Ovary (tissue), 10 donors: ENCODE measurements at places on chromosomes 4 and X.

DNA sequence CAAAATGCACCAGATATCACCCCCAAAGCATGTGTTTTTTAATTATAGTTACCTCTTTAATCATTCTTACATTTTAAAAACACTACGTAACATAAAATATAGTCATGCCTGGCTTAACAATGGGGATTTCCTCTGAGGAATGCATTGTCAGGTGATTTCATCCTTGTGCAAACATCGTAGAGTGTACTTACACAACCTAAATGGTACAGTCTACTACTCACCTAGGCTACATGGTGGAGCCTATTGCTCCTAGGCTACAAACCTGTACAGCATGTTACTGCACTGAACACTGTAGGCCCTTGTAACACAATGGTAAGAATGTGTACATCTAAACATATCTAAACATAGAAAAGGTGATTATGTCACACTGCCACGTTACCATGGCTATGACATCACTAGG is 208.6 kb downstream of the SPOCK3 start:
- no peak for DNase-seq

DNA sequence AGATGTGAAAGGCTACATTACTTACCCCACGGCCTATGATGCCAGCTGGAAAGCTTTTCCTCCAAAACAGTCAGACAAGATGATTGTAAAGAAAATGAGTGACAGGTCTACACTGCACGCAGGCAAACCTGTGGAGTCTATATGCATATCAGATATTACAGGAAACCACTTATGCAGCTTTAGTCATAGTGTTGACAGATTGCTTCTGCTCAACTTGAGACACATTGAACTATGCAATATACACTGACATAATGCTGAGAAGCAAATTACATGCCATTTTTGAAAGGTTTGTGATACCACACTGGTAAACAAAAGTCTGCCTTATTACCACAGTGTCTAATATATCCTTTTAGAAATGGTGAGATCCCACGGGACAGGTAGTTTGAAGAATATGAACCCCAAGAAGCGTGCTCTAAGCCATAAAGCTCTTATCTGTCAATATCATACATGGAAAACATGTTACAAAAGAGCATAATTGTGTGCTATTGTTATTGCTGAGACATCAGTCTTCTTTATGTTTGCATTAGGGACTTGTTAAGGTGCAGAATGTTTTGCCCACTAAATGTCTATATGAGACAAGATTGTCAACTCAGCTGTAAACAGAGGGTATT is 1835.8 kb upstream of the TENM3 start:
- no peak for DNase-seq

- DNase-seq = no peak
Measured at GRCh38 chrX:14697451-14697850, 168.1 kb downstream of the GLRA2 start.

DNA sequence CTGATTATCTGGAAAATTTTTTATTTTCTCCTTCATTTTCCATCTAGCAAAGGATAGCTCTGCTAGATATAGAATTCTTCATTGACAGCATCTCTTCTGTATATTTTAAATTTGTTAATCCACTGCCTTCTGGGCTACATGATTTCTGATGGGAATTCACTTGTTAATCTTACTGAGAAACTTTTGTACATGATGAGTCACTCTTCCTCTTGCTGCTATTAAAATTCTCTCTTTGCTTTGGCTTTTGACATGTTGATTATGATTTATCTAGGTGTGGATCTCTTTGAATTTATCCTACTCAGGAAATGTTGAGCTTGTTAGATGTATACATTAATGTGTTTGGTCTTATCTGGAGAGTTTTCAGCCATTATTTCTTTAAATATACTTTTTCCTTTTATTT is 27.5 kb downstream of the OR13H1 start:
- DNase-seq = no peak

DNA sequence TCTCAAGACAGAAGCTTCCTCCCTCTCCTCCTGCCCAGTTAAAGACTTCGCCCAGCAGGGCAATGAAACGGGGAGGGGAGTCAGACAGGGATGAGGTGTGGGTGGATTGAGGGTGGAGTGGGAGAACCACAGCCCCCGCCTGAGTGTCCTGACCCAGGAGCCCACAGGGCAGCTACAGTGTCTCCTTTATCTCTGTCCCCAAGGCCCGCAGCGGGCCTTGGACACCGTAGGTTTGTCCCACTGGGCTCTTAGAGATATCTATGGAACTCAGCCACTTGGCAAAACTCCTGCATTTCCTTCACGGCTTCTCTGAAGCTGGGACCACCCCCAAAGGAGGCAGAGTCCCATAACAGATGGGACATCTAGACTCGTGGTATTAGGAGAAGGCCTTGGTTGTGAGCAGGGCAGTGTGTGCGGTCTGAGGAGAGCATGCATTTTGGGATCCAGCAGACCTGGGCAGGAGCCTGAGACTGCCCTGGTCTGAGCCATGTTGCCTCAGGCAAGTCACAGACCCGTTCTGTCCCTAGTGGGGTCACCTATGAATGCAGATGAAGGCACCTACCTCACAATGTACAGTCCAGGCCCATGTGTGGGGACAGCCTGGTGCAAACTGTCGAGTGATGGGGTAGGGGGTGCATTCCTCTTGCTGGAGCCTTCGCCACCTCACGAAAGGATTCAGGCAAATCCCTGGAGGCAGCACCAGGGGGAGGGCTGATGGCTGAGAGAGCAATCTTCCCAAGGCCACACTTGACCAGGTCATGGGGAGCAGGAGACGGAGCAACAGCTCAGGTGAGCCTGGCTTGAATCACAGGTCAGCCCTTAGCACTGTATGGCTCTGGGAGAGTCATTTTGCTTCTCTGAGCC is 225.7 kb upstream of the PSAPL1 start:
- no peak for DNase-seq
